ENCODE measurements at places on chromosomes 2 and 18. TPM values are rescaled to one million over a fixed set of nuclear protein-coding genes. Genes with fewer than 3 reads are reported as not detected.

HOXD3 gene
- 3.0 TPM for total RNA-seq

TXNDC2 gene
- total RNA-seq, result not detected

IL37 gene
- not detected for total RNA-seq

CYTIP gene
- 1.8 TPM for total RNA-seq

DSG1 gene
- total RNA-seq, result 8.5 TPM
